NCI-H774 (cell line): ENCODE measurements at places on chromosomes 3 and 15.

DNA sequence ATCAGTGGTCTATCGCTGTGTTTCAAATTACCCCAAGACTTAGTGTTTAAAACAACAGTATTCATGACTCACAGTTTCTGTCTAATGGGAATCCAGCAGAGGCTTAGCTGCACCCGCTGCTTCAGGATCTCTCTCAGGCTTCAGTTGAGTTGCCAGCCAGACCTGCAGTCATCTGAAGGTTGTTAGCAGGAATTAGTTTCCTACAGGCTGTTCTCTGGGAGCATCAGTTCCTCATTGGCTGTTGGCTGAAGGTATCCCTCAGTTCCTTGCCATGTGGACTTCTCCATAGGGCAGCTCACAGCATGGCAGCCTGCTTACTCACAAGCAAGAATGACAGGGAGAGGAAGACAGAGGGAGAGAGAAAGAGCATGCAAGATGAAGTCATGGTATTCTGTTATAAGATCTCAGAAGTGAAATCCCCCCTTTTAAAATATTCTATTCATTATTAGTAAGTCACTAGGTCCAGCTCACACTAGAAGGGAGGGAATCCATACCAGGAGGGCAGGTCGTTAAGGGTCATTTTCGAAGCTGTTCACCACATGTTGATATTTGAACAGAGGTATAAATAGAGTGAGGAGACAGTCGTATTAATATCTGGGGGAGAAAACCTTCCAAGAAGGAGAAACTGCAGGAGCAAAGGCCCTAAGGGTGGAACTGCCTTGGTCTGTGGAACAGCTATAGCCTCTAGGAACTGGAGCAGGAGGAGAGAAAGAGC lies 473.9 kb upstream of the PPP2R3A start:
- DNase-seq: no peak

- DNase-seq: no peak
Measured at GRCh38 chr3:76482510-76482909, 557.4 kb upstream of the ROBO2 start.

DNA sequence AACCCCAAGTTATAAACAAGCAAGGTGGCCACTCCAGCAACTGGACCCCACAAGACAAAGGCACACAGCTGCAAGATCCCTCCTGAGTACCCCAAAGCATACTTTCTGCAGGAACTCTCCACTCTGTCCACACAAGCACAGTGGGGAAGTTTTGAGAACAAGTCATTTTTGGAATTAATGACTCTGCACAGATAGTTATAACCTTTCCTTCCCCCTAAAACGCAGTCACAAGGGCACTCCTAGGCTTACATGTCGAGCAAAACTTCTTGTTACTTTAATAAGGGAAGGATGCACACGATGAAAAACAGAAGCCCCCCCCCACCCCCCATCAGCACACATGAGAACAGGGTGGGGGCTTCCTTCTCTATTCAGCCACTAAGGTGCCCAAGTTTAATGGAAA lies 1.2 kb downstream of the STIMATE start:
- no peak for DNase-seq

- DNase-seq: no peak
Measured at GRCh38 chr3:28210968-28211713, 30.3 kb upstream of the CMC1 start.

DNA sequence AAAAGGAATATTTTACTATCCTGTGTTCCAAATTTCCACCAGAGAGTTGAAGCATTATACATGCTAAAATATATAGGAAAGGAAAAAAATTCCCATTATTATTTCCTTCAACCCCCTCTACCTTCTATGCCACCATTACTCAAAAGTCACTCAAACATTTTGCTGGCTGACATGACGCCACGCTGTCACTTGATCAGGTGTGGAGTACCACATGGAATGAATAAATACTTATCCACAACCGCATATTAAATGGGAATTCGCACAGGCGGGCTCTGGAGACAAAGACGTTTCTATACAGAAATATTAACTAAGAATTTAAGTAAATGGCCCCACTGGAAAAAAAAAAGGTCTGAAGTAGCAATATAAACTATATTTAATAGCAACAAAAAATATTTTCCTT lies 266.4 kb downstream of the FOXP1 start:
- DNase-seq: no peak
